ENCODE measurements at places on chromosomes 7 and 10.

DNA sequence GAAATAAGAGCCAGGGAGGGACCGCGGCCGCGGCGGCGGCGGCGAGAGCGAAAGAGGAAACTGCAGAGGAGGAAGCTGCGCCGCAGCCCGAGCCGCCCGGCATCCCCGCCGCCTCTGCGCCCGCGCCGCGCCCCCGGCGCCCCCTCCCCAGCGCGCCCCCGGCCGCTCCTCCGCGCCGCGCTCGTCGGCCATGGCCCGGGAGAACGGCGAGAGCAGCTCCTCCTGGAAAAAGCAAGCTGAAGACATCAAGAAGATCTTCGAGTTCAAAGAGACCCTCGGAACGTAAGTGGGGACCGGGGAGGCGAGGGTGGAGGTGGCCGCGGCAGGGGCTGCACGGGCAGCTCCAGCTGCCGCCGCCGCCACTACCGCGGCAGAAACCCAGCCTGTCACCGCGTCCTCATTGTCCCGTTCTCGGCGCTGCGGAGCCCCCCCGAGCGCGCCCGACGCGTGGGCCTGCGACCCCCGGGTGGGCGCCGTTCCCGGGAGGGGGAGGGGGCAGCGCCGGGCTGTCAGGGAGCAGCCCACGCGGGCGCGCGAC, 351 bp downstream of the CAMK1D start:
- DNase-seq = no peak

GRCh38 chr10:60283397-60283796, 106.3 kb downstream of the ANK3 start:
- DNase-seq = no peak

DNA sequence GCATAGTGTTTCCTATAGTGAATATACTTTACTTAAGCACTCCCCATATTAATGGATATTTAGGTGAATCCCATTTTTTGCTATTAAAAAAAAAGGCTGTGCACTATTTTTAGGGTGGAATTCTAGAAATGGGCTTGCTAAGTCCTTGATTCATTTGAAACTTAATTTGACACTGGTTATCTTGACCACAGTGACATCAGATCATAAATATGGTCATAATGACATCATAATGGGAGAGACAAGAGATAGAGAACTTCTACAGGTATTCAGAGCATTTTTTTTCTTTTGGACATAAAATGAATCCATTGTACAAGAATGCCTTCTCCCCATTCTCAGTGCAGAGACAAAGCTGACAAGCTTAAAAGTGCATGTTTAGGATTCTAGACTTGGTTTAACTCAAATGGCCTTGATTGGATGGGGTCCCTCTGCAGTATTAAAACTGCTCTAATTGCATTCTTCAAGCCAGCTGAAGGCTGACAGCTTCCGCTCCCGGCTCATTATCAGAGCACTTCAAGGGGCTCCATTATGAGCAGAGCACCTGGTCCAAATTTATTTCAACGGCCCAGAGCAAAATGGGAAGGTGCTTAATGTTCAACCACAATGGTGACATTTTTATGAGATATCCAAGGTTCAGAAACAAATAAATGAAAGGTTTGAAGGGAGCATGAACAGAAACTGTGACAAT, 104.8 kb downstream of the JAZF1 start:
- DNase-seq = no peak

DNA sequence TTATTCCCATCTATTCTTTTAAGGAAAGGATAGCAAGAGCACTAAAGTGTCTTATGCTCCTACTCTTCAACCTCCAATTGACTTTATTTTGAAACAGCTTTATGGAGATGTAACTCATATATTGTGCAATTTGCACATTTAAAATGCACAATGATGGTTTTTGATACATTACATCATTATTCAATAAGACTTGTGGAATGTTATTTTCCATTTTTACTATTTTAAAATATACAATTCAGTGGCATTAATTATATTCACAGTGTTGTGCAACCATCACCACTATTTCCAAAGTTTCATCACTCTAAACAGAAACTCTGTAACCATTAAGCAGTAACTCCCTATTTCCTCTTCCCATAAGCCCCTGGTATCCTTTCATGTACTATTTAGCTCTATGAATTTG, 489.8 kb downstream of the NEBL start:
- no peak for DNase-seq

DNA sequence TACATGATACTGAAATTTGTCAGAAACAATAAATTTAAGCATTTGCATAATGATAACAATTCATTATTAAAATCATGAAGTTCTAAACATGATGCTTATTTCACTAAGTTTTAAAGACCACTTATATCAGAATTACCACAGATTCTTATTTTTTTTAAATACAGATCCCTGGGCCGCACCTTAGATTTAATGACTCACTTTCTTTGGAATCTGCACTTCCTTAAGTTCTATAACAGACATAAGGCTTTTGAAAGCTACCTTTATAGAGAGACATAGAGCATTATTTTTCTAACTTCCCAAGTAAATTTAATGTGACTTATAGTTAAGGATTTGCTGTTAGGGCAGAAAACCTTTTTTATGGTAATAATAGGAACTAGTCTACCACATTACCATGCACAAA, 214.9 kb downstream of the IPMK start:
- DNase-seq = no peak

- no peak for DNase-seq
Observed at GRCh38 chr7:32921896-32922295, 30.3 kb upstream of the KBTBD2 start.

GRCh38 chr10:114271779-114272167, 32.7 kb downstream of the VWA2 start:
- DNase-seq = no peak

DNA sequence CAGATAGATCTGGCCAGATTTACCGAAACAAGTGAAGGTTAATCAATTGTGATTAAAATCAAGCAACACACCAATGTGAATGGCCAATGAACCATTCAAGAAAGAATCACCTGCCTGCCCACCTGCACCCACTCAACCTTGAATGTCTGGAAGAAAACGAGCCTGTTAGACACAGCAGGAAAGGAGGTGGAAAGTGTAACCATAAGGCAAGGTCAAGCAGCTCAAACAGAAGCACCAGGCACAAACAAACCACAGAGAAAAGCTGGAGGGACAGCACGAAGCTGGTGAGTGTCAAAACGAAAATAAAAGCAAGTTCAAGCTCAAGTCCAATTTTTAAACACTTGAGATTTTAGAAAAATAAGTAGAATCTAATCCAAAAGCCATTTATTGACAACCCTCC, 64.9 kb downstream of the STEAP1B start:
- DNase-seq = no peak

DNA sequence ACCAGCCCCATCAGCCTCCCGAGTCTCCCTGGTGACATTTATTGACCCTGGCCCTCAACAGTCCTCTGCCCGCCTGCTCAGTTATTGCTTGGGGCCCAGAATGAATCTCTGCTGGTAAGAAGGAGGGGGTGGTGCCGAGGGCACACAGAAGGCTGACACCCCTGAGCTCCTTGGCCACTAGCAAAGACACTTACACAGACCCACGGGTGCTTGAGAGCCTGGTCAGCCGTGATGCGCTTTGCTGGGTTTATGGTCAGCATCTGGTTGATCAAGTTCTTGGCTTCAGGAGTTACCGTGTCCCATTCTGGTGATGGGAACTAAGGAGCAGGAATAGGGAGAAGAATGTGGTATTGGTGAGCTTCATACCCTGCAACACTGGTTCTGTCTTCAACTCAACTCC, 27.3 kb downstream of the CAMK2G start:
- no peak for DNase-seq

GRCh38 chr10:132361581-132362101, 29.6 kb downstream of the LRRC27 start:
- no peak for DNase-seq

DNA sequence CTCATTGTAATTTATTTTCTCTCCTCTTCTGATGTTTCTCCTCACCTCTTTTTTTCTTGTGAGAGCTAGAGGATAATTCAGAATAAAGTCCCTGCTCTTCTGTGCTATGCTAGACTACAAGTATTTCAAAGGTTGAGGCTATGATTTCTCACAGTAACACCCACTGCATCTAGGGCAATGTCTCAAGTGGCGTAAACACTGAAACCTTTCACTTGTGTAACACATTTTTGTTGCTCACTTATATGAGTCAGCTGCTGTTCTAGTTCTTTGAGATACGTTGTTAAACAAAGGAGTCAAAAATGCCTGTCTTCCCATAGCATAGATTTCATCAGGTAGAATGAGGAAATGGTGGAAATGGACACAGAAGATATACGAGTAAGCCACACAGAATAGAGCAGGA, 305.1 kb upstream of the PITRM1 start:
- DNase-seq = no peak

- no peak for DNase-seq
Observed at GRCh38 chr7:43878867-43879266, 9.6 kb upstream of the MRPS24 start.

DNA sequence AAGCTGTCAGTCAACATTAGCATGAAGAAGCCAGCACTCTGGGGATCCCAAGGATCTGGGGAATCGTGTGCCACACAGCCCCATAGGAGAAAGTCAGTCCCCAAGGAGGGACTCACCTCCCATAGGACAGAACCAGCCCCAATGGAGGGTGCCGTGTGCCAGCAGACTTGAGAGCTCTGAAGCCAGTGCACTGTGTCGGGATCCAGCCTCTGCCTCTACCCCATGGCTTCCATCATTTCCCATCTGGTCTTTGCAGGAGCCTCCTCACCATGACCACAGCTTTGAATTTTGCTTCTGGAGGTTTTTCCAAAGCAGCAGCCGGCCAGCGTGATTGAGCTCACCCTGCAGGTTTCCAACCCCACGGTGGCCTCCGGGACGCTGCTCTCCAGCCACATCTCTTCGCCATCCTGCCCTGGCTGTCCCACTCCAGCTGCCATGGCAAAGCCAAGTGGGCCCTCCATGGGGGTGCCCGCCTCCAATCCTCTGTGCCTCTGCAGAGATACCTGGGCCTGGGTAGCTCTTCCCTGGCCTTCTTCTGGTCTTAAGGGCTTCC, 171.8 kb upstream of the SHH start:
- no peak for DNase-seq

GRCh38 chr10:48799341-48800006, 114.8 kb downstream of the WDFY4 start:
- no peak for DNase-seq

GRCh38 chr10:44990302-44990655, 10.4 kb upstream of the ZNF22 start:
- DNase-seq = no peak

- DNase-seq = no peak
Observed at GRCh38 chr10:4119107-4119506, 334.1 kb upstream of the KLF6 start.

DNA sequence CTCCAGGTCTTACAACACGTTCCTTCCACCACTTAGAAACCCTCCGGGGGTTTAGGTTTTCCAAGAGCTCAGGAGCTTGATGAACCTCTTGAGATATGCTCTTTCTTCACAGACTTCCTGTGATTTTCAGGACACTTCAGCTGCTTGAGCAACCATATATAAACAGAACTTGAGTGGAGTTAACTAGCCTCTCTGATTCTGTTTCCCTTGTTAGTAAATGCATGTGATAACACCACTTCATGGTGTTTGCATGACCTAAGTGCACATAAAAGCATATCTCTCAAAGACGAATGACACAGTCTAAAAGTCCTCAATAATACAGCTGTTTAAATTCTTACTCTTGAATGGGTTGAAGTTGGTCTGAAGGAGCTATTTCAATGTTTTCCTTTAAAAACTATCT, 9.9 kb downstream of the PRR15 start:
- no peak for DNase-seq

DNA sequence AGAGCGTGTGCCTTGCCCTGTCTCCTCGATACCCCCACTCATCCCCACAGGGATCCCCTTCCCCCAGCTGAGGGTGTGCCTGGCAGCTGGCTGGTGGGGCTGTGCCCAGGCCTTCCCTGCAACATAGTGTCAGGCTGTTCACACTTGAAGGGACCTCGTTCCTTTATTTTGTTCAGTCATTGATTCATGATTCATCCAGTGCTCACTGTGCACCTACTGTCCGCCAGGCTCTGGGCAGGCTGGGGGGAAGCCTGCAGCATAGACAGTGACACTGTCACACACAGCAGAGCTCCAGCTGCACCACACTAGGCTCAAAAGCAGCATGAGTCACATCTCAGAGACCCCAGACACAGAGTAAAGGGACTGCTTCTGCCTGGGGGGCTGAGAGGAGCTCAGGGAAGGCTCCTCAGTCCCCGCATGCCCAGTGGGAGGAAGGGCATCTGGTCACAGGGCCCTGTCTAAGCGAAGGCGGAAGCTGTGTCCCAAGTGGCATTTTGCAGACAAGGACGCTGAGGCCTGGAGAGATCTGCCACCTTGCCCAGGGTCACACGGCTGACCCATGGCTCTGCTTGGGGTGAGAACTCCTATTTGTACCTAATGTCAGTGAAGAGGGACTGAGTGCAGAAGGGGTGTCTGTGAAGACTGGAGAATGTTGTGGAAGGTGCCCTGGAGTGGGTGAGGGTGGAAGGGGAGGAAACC, 27.9 kb downstream of the CDH23 start:
- DNase-seq = no peak

DNA sequence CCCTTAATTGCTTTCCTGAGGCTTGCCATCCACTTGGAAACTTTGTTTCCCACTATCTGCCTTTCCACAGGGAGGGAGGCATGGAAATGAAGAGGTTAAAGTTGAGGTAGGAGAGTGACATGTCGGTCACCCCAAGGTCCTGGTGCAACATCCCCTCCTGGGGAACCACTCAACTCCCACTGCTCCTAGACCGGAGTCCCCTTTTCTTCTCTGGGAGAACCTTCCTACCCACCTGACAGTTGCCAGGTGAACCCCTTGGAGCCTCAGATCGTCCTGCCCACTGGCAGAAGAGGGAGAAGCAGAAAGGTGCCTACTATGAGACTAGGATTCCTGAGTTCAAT, 21.7 kb downstream of the IMPDH1 start:
- no peak for DNase-seq

DNA sequence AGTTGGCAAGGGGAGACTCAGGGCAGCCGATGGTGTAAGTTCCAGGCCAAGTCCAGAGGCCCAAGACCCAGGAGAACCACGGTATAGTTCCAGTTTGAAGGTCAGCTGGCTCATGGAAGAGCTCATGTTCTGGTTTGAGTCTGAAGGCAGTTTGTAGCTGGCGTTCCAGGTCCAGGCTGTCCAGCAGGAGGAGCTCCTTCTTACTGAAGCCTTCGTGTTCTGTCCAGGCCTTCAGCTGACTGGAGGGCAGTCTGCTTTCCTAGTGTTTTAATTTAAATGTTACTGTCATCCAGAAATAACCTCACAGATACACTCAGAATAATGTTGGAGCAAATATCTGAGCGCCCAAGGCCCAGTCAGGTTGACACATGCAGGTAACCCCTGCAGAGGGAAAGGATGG, 4.2 kb downstream of the SUN1 start:
- no peak for DNase-seq
